Hindlimb muscle (tissue), 1 donor: ENCODE measurements at places on chromosomes 3 and 15.

DNA sequence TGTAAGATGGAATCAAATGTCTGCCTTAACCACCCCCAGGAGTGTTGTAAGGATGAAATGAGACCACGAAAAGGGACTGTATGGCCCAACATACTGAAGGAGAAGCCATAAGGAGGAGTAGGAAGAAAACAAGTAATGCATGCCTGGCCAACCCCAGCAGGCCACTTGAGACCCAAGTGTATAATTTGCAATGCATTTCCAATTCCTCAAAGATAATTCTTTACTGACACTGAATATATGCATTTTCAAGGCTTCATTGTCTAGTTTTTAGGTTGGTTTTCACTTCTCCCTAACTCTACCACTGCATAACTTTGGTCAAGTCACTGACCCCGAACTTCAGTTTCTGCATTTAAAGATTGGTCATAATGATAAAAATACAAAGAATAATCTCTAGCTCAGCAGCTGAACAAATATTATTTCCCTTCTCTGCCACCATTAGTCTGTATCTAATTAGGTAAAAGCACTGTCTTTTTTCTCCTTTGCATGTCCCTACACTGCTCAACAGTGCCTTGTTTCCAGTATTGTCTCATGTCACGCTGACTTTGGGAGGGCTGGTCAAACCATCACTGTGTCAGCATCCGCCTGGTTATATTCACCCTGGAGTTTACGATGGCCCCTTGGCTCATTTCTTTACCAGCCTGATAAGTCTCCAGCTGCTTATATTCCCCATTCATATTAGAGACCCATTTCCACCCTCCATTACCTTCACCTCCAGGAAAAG, 378.6 kb downstream of the NTRK3 start:
- DNase-seq, result no peak

GRCh38 chr15:70348581-70349344, 251.0 kb upstream of the TLE3 start:
- peak; percentile 24 for DNase-seq

- no peak for DNase-seq
Measured at GRCh38 chr3:105798381-105798934, 70.4 kb downstream of the CBLB start.

DNA sequence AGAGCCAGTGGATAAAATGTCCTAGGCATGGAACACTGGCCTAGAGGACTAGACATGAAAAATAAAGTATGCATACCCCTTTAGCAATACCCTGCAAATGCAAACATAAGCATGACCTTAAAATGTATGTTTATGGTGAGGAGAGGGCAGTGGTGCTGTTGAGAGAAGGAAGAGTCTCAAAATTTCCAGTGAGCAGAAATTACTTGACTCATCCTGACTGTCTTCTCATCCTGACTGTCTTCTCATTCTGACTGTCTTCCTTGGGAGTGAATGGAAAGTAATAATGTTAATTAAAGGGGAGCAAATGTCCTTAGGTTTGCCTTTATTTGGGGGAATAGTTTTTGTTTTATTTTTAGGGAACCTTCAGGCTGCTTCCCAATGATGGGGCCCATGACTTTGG, 121.5 kb upstream of the GALNT15 start:
- DNase-seq, result no peak

GRCh38 chr3:149340310-149340933, 7.0 kb upstream of the TM4SF18 start:
- DNase-seq, result no peak
